BJ (cell line): ENCODE measurements at places on chromosomes 13 and 19. TPM values are rescaled to one million over a fixed set of nuclear protein-coding genes. Genes with fewer than 3 reads are reported as not detected.

CACNG6 gene
- polyA plus RNA-seq, result 0.04 TPM in 2 replicates

DNA sequence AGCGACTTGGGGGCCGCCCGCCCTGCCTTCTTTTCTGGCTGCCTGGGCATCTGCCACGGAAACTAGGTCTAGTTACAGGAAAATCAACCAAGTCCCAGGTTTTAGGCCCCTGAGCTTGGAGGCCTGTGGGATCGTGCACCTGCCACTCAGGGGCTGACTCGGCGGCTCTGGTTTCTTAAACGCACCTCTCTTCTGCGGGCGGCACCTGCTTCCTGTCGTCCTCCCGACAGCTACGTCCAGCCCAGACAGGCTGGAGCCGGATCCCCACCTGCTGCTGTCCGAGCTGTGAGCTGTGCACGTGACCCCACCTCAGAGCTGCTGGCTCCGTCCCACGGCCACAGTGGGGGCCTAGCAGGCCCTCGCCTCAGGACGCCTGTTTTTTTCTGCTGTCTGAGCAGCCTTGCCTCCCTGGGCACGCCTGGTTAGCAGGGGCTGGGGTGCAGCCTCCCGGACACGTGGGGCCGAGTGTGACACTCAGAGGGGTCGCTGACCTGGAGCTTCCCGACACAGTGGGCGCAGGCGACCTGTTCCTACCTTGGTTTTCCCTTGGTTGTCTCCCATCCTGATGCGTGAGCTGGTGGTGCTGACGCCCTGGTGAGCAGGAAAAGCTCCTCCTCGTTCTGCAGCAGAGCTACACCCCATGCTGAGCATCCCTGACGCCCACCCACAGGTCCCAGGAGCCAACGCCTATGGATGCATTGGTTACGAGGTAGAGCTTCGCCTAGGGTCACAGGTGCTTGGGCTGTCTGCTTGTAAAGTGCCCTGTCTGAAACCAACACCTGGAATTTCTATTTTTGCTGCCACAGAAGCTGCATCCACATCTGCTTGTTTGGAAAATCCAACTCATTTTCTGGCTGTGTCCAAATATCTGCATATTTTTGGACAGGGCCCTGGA lies 17.5 kb downstream of the TMEM255B start:
- no peak for DNase-seq

ACER1 gene
- 0.05 and 0.10 TPM in 2 replicates for polyA plus RNA-seq

TMPRSS9 gene
- not detected in 2 replicates for polyA plus RNA-seq

ACP7 gene
- polyA plus RNA-seq, result not detected in 2 replicates

STOML3 gene
- not detected in 2 replicates for polyA plus RNA-seq

ATP5F1D gene
- 57.9 and 65.1 TPM in 2 replicates for polyA plus RNA-seq

CKM gene
- polyA plus RNA-seq, result not detected in 2 replicates
